ENCODE measurements at places on chromosomes 7 and 10. TPM values are rescaled to one million over a fixed set of nuclear protein-coding genes. Genes with fewer than 3 reads are reported as not detected.

DNA sequence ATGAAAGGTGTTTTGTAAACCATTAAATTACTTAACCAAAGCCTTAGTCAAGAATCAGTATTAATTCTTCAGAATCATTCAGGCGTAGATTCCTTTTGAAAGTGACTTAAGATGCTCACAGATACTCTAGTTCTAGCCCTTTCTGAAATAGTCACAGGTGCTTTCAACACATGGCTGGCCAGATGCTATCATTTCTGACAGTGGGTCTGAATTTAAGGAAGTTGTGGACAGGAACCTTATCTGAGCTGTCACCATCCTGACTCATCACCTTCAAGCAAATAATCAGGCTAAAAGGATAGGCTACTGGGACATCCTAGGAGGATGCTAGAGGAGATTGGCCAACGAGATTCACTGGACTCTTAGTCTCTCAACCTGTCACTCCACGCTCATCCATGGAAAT is 501.5 kb downstream of the LRMDA start:
- DNase-seq, result no peak

DNA sequence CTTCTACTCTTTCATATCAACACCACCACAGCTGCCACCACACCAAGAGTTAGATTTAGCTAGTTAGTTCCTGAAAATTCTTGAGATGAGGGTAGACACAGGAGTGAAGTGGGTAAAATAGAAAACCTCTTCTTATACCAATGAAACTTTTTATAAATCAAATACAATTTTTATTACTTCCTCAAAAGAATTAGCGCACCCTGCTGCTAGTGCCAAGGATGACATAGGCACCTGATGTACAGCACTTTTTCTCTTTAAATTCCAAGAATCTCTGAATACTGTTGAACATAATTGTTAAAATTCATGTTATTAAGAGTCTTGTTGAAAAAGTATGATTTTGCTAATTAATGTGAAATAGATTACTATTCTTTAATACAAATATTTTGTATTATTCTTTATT is 11.4 kb downstream of the ZWINT start:
- no peak for DNase-seq

DNA sequence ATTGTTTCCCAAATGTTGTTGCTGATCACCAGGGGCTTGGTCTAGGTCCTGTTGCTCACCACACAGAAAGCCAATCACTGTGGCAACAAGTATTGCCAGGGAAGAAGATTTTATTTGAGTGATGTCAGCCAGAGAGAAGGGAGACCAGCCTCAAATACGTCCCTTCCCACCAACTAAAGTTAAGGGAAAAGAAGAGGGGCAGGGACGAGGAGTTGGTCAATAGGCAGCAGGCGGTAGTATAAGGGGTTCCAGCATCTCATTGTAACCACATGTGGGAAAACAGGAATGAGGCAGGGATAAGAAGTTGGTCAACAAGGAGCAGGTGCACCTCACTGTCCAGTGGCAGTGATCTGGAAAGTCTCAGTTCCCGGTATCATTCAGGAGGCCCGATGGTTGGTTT is 138.9 kb upstream of the KCNMA1 start:
- DNase-seq, result no peak

- DNase-seq, result no peak
Observed at GRCh38 chr7:142463401-142463850, 205.6 kb upstream of the PRSS58 start.

DNA sequence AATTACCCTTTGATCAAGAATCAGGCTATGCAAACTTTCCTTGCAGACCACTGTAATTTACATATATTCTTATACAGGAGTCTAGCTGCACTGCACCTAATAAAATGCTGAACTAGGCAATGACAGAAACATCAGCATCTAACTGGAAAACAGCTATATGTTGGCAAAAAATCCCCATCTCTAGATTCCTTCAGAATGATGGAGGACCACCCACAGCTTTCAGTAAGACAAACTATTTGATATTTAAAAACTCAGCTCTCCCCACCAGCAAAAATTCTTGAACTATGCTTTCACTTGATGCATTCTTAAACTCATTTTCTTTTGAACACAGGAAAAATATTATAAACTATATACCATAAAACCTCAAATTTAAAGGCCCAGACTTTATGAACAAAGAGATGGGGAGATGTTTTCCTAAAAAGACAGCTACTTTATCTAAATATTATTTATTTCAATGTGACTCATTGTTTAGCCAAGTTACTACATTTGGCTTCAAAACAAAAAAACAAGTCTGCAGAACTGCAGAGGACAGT is 77.4 kb downstream of the SEMA3C start:
- no peak for DNase-seq

DNA sequence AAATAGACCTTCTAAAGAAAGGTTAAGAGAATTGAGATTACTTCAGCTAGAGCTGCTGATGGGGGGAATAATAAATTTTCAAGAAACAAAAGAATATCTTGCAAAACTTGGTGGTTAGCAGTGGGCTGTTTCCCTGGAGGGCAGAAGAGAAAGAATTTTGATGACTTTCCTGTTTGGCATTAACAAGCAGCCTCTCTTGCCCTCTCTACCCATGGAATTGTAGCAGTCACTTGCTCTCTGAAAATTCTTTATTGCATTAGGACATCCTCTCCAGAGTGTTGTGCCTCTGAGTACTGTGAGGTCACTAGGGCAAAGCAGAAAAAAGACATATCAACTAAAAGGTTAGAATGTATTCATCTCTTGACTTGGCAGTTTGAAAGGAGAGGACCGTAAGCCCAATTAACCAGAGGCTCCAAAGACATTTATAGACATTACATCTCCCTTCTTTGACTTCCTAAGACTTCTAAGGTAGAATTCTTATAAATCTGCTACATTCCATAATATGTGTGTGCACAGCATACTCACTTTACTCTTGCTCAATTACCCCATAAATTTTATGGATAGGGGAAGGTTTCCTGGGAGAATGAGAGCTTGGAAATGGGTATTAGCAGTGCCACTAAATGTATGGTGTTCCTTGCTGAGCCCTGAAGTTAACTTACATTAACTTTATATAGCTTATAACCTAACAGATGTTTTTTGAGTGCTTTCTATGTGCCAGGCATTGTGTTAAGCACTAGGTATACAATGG is 215.3 kb downstream of the KIF20B start:
- peak; percentile 5 for DNase-seq

RHOBTB1 gene
- 5.6 TPM for total RNA-seq

BAMBI gene
- total RNA-seq, result 31.5 TPM

DNA sequence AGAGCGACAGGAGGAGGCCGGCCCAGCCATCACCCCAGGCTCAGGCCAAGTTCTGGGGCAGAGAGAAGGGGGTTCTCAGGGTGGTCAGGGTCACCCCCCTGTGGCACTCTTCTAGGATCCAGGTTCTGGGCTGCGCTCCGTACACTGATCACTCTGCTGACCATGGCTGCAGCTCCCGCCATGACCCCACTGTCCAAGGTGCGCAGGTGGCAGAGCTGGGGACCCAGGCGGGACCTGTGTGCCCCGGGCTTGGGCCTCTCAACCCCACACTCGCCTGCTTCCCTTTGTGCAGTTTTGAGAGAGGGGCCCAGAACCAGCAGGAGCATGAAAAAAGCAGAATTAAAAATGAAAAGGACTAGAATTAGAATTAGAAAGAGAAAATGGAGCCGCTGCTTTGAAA is 227.1 kb downstream of the FANK1 start:
- DNase-seq, result no peak

GRCh38 chr10:17453373-17454091 is 863 bp downstream of the ST8SIA6 start:
- DNase-seq, result peak; percentile 45

EPHA1 gene
- not detected for total RNA-seq

DNA sequence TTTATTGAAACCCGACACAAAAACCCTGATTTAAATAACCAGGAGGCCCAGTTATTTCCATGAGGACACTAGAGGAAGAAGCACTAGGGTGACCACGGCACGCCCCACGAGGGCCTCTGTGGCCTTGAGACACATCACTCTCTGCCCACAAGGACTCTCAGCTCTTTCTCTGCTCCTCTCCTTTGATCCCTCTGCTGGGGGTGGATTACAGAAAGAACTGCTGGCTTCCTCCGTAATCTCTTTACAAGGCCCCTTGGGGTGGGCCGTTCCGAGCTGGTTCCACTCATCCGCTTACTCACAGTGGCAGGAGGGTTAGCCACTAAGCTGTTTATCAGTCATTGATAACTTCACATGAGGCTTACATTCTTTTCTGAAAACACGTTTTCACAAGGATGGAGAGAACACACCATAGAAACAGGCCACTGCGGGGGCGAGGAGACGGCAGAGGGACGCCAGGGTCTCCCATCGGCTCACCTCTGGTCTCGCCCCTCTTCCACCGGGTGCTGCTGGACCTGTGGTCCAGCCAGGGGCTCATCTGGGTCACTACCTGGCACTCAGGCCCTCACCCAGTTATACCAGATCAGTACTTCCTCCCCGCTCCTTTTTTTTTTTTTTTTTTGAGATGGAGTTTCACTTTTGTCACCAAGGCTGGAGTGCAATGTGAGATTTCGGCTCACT is 17.6 kb upstream of the PFKFB3 start:
- no peak for DNase-seq
